ENCODE measurements at places on chromosomes 13 and 19.

DNA sequence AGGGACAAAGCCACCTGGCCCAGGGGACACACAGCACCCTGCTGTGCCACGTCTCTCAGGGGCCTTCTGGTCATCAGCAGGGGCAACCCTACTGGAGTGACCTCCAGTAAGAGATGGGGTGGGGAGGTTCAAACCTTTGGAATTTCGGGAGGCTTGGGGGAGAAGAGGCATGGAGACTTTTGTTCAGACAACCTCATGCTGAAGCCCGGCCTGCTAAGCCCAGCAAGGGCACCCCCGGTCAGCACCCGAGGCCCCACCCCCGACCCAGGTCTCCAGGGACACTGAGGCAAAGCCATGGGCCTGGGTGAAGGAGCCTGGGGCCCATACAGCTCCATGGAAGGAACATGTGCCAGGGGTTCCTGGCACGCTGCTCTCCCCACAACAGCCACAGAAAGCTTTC is 23.3 kb downstream of the ZNF787 start:
- no peak for DNase-seq

DNA sequence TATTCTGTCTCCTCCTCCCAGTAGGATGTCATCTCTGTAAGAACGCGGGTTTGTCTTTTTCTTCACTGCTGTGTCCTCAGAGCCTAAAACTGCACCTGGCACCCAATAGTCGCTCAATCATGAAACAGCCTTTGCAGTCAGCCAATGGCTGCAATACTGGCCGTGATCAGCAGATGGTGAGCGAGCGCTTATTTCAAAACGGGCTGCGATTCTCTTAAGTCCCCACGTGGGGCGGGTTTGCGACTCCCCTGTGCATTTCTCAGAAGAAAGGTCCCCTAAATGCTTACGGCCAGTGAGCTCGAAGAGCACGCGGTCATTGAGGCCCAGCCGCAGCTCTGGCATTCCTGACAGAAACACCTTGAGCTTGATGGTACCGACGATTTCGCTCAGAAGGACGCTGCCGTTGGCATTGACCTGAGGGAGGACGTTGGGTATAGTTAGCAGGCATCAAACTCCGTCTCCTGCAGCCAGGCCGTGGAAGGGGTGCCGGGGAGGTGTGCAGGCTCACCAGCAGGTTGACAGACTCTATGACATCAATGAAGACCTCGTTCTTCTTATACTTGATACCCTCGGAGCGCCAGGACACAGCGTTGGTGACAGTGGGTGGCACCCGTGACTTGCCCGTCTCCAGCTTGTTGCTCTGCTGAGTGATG is 6.0 kb downstream of the AP1M2 start:
- peak; percentile 91 for DNase-seq

DNA sequence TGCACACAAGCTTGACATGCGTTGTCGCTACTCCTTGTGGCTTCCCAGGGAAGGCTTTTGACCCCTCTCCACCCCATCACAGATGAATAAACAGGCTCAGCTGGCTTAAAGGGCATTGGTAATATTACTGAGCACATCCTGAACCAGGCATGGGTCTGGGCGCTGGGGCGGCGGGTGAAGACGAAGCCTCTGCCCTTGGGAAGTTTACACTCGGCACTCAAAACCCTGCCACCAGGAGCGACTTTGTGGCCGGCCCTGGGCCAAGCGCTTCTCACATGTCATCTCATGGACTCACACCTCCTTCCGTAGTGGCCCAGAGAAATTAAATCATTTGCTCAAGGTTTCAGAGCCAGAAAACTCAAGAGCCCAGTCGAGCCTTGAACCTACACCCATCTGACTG is 32.6 kb upstream of the ASF1B start:
- no peak for DNase-seq

- DNase-seq, result no peak
Measured at GRCh38 chr19:508204-509150, 1.2 kb downstream of the TPGS1 start.

DNA sequence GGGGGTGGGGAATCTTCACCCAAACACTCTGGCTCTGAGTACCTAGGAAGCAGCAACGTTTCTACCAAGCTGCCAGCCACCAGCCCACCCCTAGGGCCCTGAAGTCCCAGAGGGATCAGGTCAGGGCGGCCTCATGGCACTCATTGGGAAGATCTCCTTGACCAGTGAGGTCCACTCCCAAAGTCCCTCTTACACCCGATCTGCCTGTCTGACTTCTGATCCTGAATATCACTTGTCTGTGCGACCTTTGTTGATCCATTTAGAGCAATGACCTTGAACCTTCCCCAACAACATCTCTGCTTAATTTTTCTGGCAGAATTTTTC is 2.1 kb upstream of the GNA15 start:
- DNase-seq, result no peak

GRCh38 chr13:73278186-73278585 is 219.4 kb downstream of the KLF5 start:
- DNase-seq, result no peak

DNA sequence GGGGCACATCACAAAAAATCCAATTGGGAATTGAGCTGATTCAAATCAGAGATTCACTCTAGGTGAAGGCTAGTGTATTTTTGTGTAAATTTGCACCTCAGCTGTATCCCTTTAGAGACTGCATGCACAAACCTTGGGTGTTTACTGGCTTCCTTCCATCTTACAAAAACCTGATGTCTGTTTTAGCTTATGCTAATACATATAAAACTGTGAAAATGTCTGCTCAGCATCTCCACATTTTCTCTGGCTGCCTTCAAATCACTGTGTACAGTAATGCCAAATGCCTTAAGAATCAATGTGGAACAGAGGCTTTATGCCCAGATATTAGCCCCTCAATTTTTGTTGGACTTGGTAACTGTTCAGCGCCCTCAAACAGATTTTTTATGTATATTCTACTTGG is 675.8 kb upstream of the SLITRK6 start:
- no peak for DNase-seq

- no peak for DNase-seq
Measured at GRCh38 chr19:52094526-52095130, 937 bp downstream of the ZNF841 start.

- DNase-seq, result no peak
Measured at GRCh38 chr19:6706633-6706958, 13.9 kb downstream of the C3 start.
